Purkinje cell (primary cell): ENCODE measurements at places on chromosomes 6 and 20. TPM values are rescaled to one million over a fixed set of nuclear protein-coding genes. Genes with fewer than 3 reads are reported as not detected.

UBE3D gene
- polyA plus RNA-seq = 11.6 and 12.6 TPM in 2 replicates

VWA7 gene
- polyA plus RNA-seq = 3.1 TPM in 1 of 2 replicates, not detected in the other

TMEM181 gene
- 26.7 and 27.3 TPM in 2 replicates for polyA plus RNA-seq

CHD6 gene
- 68.3 and 80.6 TPM in 2 replicates for polyA plus RNA-seq

MAS1 gene
- polyA plus RNA-seq = 0.44 TPM in 1 of 2 replicates, not detected in the other

ACSS1 gene
- 2.3 and 4.5 TPM in 2 replicates for polyA plus RNA-seq

MAP1LC3A gene
- 5.8 and 6.0 TPM in 2 replicates for polyA plus RNA-seq

BMP5 gene
- not detected in 2 replicates for polyA plus RNA-seq
